MG63 (cell line): ENCODE measurements at places on chromosomes 3 and 15. TPM values are rescaled to one million over a fixed set of nuclear protein-coding genes. Genes with fewer than 3 reads are reported as not detected.

Gene PRSS50
- total RNA-seq = not detected in 2 replicates

Gene CATSPER2
- 0.46 and 0.52 TPM in 2 replicates for total RNA-seq

Gene FBXO40
- not detected in 2 replicates for total RNA-seq

Gene AHSG
- not detected in 2 replicates for total RNA-seq

Gene PROK2
- not detected in 2 replicates for total RNA-seq

Gene TMC3
- total RNA-seq = not detected in 2 replicates

Gene ADAMTS17
- 3.8 TPM in 1 of 2 replicates, not detected in the other for total RNA-seq

Gene OR5K2
- total RNA-seq = not detected in 2 replicates

Gene IMPG2
- under 0.01 and 0.89 TPM in 2 replicates for total RNA-seq

Gene GOLGA6B
- not detected in 2 replicates for total RNA-seq

Gene SKOR1
- not detected in 2 replicates for total RNA-seq

Gene CAND2
- 0.23 TPM in 1 of 2 replicates, not detected in the other for total RNA-seq

Gene ROPN1
- total RNA-seq = not detected in 2 replicates

Gene B3GALNT1
- total RNA-seq = 36.9 and 70.2 TPM in 2 replicates

Gene P2RY12
- total RNA-seq = not detected in 2 replicates

Gene ABHD5
- 15.3 and 20.9 TPM in 2 replicates for total RNA-seq

Gene ZDHHC23
- total RNA-seq = 5.8 and 8.5 TPM in 2 replicates
